ENCODE measurements at places on chromosomes 5 and 9.
A peak's percentile ranks its signal among the peaks of the same experiment; 100 is the strongest.

DNA sequence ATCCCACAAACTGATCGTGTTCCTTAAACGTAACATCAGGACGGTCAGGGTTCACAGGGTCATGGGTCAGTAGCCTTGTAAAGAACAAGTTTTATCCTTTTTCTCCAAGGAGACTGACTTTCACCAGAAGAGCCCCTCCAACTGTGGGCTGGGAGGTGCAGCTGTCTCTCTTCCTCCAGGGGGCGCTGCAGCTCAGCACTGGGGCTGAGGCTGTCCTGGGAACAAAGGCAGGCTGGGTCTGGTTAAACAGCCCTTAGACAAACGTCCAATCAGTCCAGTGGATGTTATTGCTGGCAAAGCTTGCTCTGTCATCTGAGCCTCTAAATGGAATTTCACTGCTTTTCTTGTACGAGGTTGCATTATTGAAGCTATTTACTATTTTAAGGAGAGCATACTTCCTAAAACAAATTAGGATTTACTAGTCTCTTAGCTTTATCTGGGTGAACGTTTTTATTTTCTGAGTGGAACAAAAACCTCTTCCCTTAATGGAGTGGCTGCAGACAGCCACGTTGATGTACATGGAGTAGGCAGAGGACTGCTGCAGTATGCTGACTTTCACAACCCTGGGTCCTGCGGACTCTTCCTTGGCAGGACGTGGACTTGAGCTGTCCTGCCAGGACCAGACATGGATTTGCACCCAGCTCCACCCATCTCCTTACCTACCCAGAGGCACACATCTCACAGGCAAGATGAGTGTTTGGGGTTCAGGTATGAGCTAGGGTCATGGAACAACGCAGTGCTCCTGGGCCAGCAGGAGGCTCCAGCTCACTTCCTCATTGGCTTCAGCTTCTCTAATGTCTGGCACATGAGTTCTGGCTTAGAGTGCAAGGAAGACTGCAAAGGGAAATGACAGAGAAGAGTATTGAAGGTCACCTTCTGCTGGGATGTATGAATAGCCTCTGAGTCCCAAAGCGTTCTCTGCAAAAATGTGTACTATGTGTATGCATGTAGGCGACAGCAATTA lies 7.8 kb downstream of the EXOSC2 start:
- DNase-seq = peak; percentile 43

DNA sequence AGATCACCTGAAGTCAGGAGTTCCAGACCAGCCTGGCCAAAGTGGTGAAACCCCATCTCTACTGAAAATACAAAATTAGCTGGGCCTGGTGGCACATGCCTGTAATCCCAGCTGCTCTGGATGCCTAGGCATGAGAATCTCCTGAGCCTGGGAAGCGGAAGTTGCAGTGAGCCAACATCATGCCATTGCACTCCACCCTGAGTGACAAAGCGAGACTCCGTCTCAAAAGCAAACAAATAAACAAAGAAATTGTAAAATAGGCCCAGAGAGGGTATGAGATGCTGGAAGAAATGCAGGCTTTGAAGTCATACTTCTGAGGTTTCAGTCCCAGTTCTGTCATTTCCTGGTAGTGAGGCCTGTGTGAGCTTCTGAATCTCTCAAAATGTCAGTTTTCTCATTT lies 5.3 kb upstream of the ARHGEF37 start:
- no peak for DNase-seq

- no peak for DNase-seq
Measured at GRCh38 chr9:121302341-121302740, 34.4 kb downstream of the GSN start.

DNA sequence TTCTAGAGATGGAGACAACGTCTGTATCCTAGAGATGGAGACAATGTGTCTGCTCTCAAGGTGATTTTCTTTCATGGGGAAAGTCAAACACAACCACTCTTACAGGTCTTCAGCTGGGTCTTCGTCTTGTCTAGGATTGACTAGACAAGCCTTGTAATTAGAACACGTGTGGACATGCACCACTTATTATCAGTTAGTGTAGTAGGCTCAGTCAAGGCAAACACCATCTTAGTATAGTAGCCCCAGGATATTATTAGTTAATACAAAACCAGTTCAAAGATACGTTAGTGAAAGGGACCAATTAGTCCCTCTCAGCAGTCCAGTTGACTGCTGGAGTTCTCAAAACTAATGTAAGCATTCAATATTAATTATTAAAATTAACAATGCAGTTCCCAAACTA lies 15.1 kb upstream of the CCL28 start:
- DNase-seq = no peak

- DNase-seq = no peak
Measured at GRCh38 chr9:127589955-127590370, 22.1 kb upstream of the STXBP1 start.

GRCh38 chr9:79660615-79661014 lies 88.8 kb downstream of the TLE4 start:
- DNase-seq = no peak

- peak; percentile 34 for DNase-seq
Measured at GRCh38 chr9:89000973-89001916, 10.0 kb downstream of the S1PR3 start.

- DNase-seq = no peak
Measured at GRCh38 chr9:83468821-83469220, 69.4 kb downstream of the FRMD3 start.

DNA sequence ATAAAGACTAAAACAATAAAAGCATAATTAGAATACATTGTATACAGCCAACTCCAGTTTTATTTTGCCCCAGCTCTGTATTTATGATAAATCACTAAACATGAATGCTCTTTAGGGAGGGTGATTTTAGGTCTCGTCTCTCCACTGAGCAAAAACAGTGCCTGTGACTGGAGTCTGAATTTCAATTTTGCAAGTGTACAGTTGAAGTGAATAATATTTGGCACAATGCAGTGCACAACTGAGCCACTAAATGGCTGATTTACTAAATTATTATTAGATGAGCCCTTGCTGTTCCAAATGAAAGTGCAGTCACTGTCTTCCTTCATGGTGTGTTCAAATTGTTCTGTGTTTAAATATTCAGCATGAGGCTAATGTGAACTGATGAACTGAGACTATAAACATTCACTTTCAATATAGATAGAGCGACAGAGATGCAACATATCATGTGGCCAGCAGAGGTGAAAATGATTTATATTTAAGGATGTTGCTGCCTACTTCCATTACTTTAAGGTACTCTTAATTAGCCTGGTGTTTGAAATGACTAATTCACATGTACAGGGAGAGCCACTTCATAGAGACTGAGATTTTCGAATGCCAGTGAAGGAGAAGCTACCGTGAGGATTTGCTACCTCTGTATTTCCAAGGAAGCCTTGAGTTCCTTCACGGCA lies 375.1 kb downstream of the EBF1 start:
- no peak for DNase-seq

DNA sequence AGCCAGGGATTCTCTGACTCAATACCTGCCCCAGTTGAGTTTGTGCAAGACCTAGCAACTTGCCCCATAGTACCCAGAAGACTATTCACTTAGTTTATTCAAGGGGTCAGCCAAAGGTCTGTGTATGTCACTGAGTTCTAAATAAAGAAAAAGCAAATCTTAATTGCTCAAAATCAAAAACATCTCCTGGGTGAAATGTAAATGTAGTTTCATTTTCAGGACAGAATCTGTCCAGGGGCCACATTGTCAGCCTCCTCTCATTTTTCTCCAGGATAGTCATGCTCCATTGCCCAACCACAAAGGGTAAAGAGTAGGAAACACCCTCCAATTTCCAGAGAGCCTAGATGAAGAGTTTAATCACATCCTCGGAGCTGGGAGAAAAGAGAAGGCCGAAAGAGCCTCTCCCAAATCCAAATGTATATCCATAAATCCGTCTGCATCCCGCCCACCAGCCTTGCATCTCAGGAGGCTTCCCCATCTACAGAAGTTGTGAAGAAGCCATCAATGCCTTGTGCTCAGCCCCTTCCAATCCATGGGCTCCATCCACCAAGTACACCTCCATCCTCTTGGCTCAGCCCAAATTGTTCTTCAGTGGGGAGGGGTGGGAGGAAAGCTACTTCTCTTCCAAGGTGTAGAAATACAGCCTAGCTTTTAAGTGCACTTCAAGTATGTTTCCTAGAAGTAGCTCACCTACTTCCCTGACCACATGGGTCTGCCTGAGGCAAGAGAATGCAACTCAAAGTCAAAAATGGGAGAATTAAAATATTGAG lies 26.9 kb downstream of the ADAM19 start:
- DNase-seq = no peak

DNA sequence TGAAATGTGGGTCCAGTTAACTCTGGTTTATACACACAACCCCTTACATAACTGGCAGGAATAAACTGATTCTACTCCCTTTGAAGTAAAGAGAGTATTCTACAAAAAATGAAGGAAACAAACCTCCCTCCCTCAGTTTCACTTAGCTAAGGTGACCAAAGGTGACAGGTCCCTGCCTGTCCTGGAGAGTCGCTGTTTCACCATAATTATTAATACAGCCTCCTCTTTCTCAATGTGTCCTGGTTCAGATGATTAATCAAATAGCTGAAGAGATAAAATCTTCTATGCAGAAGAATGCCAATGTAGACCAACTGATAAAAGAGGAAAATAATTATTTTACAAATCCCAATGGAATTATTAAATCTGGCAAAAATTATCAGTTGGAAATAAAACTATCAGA lies 163.7 kb upstream of the GNA14 start:
- DNase-seq = no peak

GRCh38 chr5:80540691-80541090 lies 29.4 kb downstream of the ANKRD34B start:
- no peak for DNase-seq

DNA sequence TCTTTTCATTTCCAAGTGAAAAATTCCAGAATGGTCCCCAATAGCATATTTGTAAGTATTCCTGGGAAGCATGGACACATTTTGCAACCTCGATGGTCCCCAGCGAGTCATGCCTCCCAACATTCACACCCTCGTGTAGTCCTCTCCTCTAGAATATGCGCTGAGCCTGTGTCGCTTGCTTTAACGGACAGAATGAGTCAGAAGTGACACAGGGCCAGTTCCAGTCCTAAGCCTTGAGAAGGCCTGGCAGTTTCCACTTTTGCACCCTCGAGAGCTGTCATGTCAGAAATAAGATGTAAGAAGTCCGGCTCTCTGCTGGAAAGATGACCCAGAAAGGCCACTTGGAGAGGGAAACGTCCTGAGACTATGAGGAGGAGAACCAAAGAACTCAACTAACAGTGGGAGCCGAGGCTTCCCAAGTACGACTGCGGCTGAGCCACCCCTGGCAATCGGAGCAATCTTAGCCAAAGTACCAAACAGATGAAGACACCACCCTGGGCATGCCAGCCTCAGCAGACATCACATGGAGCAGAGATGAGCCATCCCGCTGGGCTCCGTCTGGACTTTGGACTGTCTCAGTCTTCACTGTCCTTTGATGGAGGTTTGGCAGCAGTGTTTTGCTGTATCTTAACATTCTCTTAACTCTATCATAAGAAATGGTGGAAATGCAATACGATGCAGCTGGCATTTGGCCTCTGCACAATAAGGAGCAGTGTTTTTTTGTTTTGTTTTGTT lies 42.6 kb upstream of the GFPT2 start:
- no peak for DNase-seq

DNA sequence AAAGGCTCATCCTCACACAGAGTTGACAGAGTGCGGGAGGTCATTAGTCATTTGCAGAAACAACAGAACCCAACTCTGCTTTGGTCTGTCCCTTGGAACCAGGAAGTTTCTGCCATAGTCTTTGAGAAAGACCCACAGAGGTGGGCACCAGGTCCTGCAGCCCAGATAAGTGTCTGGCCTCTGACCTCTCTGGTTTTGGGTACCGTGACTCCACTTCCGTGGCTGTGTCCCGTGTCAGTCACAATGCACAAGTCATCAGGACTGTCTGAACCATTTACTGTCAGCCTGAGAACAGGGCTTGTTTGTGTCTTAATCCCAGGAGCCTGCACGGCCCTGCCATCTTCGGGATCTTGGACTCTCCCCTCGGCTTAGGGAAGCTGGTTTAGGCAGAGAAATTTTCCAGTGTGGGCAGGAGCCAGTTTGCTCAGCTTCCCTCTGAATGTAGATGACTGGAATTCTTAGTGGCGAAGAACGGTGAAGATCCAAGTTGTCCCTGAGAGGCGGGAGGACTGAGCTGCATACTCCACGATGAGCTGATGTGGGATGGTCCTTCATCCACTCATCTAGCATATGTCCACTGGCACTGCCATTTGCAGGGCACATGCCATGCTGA lies 11.9 kb downstream of the GSN start:
- no peak for DNase-seq

DNA sequence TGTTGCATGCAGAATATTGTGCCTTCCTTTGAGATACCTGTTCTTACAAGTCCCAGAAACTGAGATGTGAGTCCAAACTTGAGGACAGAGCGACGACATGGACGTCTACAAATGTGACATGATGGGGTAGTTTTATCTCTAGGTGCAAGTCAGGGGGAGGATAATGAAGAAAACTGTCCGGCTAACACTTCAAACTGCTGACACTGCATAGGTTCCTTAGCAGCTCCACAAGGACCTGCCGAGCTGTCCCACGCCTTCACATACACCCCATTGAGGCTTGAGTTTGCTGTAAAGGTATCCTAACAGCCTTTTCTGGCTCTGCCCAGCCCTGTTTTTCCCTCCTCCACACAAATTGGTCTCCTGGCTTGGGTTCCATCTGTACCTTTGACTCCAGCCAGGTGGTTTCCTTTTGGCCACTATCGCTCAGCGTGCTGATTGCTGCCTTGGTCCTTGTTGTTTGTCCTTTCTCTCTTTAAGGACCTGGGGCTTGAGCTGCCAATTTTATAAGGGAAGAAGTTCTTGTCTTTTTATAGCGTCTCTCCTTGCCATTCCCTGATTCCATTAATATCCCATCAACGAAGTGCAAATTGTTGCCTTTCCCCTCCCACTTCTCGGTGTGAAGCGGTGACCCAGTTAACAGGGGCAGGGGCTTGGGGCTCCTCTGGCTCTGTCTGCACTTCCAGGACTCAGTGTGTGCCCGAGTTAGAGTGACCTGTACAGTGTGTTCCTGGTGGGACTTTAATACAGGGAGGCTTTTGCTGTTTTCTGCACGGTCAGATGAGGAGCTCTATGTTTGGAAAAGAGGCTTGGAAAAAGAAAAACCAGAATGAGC lies 100.3 kb downstream of the PCSK1 start:
- DNase-seq = no peak

GRCh38 chr9:135927195-135928013 lies 20.1 kb upstream of the CAMSAP1 start:
- no peak for DNase-seq

DNA sequence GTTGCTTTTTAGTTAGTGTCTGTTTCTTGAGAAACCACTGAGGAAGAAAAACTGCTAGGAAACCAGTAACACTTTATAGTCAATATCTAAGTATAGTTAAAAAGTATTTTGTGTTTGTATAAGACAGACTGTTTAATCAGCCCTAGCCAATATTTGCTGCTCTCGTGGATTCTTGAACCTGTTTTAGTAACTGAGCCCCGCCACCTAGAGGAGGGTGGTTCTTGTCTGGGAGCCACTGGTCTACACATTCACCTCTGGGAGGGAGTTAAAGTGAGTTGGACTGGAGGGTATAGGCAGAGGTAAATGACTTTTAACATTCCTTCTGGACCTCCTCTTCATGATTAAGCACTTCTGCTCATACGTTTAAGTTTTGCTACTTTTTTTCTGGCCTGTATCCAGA lies 117.2 kb downstream of the SPATA31D1 start:
- DNase-seq = no peak

Measured in activated T-helper 1 cell treated with Interleukin-2 at 50 U/mL for 16 hours (primary cell).